Panc1 (cell line): ENCODE measurements at places on chromosomes 4 and X.

DNA sequence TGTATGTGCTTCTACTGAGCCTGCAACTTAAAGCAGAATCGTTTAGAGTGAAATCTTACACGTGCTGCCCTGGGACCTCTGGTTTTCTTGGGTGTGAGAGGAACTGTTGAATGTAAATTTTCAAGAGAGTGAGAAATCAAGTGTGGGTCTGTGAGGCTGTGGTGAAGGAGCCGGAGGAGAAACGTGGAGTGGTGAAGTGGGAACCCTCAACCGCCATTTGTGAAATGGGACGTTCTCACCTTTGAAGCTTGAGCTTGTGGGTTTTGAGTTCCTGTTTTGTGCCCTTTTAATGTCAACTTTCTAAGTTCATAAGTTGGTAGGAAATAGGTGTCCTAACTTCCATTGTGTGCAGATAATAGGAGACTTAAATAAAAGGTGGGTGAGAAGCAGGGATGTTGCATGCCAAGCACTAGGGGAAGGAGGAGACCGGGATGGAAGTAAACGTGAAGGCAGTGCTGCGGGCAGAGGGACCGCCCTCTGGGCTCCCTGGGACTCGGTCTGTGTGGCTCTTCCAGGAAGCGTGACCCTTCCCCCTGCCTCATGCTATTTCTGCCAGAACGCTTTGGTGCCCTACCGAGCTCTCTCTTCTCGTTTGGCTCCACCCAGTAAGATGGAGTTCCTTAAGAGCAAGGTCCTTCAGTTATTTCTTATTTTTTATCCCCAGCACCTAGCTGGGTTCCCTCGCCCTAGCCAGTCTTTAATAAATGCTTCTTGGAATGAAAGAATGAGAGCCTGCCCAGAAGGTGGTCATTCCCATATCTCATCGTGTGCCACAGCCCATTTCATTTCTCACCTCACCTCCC lies 56.0 kb downstream of the TMEM131L start:
- DNase-seq = no peak

DNA sequence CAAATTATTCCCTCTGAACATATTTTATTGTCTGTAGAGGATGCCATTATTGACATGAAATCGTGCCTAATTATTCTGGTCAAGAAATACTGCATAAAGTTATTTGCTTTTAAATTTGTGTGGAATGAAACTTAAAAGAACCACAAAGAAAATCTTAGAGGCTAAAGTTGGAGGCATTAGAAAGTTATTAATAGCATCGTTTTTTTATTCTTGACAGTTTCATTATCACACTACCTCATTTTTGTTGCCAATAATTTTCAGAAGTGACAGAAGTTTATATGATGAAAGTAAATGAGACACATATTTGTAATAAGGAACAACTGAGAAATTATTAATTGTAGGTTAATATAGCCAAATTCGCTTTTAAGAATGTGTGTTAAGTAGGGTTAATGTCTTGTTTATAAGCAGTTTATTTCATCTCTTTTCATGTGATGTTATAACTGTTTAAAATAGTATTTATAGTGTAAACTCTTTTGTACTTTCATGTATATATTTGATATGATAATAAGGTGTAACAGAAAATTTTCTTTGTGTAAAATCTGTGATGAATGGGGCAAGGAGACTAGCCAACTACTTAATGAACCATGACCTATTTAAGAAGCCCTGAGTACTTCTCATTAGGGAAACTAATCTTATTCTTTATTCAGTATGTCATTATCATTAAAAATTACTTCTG lies 54.5 kb upstream of the GRIA2 start:
- DNase-seq = no peak

DNA sequence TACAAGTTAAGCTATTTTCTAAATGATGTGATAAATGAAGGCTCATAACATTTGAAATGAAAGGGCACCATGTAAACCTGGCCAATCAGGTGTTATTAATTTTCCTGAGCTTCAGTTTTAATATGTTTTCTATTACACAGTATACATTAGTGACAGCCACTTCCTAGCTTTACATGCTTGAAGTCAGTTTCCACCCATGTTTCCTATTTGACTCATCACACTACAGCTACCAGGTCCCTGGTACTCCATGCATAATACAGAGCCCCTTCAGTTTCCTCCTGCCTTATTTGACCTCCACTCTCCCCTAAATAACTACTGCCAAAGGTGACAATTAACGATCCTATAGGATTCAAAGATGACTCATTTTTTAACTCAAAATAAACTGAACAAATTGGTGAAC lies 18.3 kb downstream of the ZNF518B start:
- DNase-seq = no peak

DNA sequence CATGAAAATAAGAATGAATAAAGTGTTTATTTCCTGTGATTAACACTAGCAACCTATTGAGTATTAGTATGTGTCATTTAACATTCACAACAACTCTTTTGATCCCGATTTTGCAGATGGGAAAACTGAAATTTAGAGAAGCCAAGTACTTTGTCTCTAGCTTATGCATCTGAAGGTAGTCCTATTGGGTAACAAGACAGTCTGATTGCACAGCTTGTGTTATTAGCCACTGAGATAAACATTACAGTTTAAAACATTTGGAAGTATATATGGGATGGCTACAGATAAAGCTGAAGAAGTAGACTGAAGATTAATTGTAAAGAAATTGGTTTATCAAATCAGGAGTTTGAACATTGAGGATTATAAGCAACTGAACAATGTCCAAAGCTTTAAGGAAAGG lies 99.6 kb upstream of the PDE5A start:
- no peak for DNase-seq

GRCh38 chr4:48122756-48123155 lies 11.3 kb downstream of the TXK start:
- DNase-seq = no peak

GRCh38 chr4:1099684-1100335 lies 13.6 kb downstream of the RNF212 start:
- DNase-seq = no peak

GRCh38 chrX:3520458-3520857 lies 174.0 kb upstream of the MXRA5 start:
- no peak for DNase-seq

- DNase-seq = no peak
Observed at GRCh38 chr4:107349732-107350131, 313.6 kb upstream of the DKK2 start.

DNA sequence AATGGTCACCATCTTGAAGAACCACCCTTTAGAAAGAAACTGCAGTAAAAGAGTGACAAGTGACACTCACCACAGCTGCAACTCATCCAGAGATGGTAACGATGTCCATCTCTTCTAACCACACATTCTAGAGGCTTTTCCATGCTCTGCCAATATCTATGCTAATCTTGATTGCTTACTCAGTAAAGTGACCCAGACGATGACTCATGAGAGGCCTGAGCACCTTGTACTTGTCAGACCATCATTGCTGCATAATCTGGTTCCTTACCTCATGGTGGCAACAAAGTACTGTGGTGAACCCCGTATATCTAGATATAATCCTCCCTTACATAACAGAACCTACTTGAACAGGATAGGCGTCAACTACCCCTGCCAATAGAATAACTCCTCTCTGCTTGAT lies 75.6 kb downstream of the CCNG2 start:
- DNase-seq = no peak
